NCI-H524 (cell line): ENCODE measurements at places on chromosomes 3 and 15.
A peak's percentile ranks its signal among the peaks of the same experiment; 100 is the strongest.

DNA sequence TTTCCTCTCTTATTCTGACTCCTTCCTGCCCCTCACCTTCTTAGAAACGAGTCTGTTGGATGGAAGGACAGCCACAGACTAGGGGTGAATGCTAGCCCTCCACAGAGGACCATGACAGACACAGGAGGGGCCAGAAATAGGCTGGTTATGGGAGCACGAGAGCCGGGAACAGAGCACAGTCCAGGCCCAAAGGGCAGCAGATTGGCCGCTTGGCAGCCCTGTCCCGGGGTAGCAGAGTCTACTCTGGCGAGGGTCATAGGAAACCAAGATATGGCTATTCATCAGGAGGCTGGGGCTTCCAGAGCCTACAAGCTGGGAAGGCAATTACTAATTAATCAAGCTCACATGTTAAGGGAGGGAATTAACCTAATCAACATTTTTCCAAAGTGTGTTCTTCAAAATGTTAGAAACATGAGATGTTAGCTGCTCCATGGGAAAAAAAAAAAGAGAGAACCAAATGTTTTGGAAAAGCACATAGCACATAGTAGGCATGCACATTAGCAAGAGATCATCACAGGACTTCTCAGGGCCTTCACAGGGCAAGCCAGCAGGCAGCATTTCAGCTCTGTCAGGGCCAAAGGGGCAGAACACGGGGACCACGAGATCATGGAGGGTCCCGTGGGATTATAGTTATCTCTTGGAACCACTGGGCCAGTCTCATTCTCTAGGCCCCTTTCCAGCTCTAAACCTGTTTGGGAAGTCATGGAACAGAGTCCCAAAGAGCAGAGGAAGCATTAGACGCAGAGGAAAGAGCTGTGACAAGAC lies 13.3 kb downstream of the SEMA3G start:
- no peak for DNase-seq

- DNase-seq, result no peak
These were observed 292.6 kb upstream of the DPH6 start for GRCh38 chr15:35838424-35839111.

DNA sequence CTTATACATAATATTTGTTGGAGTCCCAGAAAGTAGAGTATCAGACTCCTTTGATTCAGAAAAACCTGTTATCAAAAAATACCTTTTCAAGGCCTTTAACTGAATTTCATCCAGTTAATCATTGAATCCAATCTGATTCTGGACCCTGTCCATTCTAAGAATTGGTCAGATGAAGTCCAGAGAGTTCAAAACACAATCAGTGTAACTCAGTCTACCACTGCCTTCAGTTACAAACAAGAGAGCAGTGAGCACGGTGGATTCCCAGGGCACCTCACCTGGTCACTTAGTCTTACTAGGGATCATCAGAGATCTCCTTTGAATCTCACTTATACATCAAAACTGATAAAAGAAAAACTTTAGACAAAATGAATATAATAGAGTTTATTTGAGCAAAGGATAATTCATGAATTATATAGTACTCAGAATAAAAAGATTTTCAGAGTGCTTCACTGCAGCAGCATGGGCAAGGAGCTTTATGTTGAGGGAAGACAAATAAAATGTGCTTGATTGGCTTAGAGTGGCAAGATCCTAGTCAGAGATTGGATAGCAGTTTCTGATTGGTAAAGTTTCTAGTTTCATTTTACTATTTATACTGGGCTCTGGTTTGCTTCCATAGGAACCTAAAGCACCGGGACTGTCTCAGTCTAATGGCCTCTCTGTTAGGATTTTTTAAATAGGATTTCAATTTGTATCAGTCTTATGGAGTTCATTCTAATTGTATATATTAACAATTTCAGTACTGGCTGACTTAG lies 474.9 kb upstream of the GOLIM4 start:
- DNase-seq, result no peak

DNA sequence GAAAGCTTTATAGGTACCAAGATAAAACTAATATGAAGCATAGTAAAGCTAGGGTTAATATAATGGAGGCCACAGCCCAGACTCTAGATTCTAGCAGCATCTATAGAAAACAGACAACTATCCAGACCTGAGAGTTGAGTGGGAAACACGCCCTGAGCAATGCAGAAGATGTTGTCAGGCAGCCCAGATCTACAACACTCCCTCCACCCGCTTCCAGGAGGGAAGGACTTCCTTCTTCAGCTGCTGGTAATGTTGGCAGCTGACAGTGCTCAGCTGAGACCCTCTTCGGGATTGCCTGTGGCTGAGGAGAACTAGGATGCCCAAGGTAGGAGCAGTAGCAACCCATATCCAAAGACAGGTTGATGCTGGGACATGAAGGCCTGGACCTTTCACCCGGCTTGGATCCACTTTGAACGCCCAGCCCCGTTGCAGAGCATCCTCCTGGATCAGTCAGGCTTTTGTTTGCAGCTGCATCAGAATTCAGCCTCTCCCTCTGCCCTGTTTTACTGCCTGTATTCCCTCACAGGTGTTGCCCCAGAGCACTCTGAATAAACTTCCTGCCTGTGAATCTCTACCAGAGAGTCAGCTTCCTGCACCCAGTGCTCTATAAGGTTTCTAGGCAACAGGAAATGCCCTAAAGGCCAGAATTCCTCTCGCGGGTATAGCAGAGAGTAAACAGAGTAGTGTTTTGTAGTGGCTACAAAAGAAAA lies 174.7 kb upstream of the IL12A start:
- no peak for DNase-seq

- DNase-seq, result no peak
These were observed 2.6 kb downstream of the TSEN2 start for GRCh38 chr3:12486916-12487315.

GRCh38 chr15:84976746-84977345 lies 4.8 kb upstream of the PDE8A start:
- no peak for DNase-seq

DNA sequence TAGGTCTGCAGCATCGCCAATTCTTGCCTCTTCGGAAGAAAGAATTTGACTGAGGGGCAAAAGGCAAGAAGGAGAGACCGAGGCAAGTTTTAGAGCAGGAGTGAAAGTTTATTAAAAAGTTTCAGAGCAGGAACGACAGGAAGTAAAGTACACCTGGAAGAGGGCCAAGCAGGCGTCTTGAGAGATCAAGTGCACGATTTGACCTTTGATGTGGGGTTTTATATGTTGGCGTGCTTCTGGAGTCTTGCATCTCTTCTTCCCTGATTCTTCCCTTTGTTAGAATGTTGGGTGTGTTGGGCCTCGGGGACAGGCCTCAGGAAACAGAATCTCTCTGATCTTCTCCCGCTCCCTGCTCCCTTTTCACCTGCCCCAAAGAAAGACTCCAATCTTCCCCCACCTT lies 40.6 kb upstream of the FLNB start:
- no peak for DNase-seq

GRCh38 chr3:160401291-160402095 lies 2.0 kb downstream of the SMC4 start:
- no peak for DNase-seq

- DNase-seq, result no peak
These were observed 17.4 kb downstream of the SLC35A5 start for GRCh38 chr3:112579232-112579631.

DNA sequence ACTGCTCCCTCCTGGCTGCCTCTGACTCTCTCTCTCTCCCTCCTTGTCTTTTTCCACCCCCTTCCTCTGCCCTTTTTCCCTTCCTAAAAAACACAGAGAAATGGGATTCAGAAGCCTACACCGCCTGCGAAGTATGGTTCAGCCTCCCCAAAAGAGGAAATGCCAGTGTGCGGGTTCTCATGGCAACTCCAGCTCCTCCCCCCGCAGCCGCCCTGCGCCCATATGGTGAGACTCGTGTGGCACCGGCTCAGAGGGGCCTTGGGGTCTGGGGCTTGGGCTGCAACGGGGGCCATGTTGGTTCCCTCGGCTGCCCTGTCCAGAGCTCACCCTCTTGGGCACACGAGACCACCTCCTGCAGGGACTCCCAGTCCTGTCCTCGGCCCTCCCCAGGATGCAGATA lies 23.6 kb upstream of the LINGO1 start:
- DNase-seq, result peak; percentile 62

DNA sequence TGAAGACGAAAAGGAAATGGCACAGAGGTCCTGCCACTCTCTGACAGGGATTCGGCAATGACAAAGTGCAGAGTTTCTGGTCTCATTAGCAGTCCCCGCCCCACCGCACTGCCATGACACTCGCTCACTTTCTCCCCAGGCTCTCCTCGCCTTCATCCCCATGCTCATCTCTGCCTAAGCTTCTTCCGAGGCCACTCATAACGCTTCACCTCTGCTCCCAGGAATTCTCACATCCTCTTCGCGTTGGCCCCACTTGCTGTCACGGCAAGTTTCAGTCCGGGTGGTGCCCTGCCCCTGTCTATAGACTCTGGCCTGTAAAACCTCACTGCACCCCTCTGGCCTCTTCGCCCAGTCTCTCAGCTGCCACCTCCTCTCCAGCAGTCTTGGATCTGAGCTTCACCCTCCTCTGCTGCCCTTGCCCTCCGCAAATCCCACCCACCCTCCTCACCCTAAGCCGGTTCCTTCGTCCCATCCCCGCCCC lies 654 bp downstream of the RUBCN start:
- DNase-seq, result no peak

GRCh38 chr15:68984586-68984985 lies 29.9 kb upstream of the NOX5 start:
- no peak for DNase-seq

- no peak for DNase-seq
These were observed 365 bp downstream of the ZBED2 start for GRCh38 chr3:111594781-111595180.

- DNase-seq, result no peak
These were observed 30.1 kb upstream of the PGPEP1L start for GRCh38 chr15:99037646-99038045.
